Right renal pelvis (tissue), 4 donors: ENCODE measurements at places on chromosomes 3 and 15. TPM values are rescaled to one million over a fixed set of nuclear protein-coding genes. Genes with fewer than 3 reads are reported as not detected.

DNA sequence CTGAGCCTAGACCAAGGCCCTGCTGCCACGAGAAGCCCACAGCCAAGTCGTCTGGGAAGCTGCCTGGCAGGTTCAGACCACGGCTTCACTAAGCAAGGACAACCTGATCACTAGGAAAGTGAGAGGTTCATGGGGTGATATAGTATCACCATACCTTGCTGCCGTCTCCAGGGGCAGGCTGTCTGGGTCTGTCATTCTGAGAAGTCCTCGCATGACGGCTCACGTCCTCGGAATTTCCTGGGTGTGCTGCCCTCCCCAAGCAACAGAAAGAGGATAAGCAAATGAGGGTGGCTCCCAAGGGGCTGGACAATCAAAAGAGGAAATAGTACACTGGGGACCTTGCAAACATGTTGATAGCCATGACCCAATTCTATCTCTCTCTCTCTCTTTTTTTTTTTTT is 207.4 kb upstream of the IGF1R start:
- DNase-seq = no peak

Gene GOLGA8O
- polyA plus RNA-seq = not detected

Gene PPP2R3A
- 24.2 TPM for polyA plus RNA-seq

DNA sequence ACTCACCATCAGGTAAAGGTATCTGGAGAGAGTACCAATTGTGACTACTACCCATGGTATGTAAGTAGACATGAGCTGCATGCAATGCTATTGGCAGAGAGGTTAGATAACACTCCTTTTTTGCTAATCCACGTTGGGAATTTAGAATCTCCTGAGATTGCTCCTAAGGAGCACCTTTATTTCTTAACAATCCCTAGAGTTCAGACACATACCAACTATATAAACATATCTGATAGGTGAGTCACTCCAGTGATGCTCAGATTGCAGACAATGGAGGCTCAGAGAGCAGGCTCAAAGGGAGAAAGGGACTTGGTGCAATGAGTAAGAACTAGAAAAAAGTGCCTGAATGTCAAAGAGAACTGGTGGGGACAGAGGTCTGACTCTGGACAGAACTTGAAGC is 47.0 kb upstream of the LRRFIP2 start:
- no peak for DNase-seq

- no peak for DNase-seq
Measured at GRCh38 chr3:126616931-126617330, 38.0 kb downstream of the TXNRD3 start.

Gene ILDR1
- polyA plus RNA-seq = 8.7 TPM

DNA sequence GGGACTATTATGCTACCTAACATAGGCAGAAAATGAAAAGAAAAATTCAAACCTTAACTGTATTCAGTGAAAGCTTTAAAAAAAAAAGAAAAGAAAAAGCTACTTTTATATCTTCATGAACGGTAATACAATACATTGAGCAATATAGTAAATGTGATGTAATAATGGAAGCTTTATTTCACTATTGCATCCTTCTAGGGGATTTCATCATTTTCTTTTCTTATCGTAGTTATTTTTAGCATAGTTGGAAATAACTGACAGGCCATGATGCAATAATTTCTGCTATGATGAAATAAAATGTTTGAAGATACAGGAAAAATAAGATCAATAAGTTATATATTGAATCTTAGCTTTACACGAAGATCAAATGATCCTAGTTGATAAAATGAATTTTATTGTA is 40.3 kb upstream of the ZCWPW2 start:
- no peak for DNase-seq

- DNase-seq = no peak
Measured at GRCh38 chr15:93477721-93478120, 388.7 kb upstream of the RGMA start.

Gene MESP2
- 0.51 TPM for polyA plus RNA-seq

DNA sequence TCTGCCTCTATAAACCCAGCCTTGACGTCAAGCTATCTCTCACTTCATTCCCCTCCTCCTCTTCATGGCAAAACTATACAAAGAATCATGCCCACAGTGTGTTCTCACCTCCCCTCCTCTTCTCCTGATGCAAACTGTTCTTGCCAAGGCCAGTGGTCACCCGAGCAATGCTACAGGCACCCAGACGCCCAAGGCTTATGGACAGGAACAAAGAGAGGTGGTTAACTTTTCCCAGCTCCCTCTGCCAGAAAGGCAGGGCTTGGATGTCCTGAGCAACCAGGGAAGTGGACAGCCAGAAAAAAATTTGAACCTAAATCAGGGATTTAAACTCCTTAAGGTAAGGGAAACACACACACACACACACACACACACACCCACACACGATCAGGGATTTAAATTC is 5.1 kb downstream of the SLC41A3 start:
- DNase-seq = no peak

Gene NIPA2
- 70.1 TPM for polyA plus RNA-seq

GRCh38 chr3:81443457-81443782 is 318.0 kb downstream of the GBE1 start:
- DNase-seq = no peak

DNA sequence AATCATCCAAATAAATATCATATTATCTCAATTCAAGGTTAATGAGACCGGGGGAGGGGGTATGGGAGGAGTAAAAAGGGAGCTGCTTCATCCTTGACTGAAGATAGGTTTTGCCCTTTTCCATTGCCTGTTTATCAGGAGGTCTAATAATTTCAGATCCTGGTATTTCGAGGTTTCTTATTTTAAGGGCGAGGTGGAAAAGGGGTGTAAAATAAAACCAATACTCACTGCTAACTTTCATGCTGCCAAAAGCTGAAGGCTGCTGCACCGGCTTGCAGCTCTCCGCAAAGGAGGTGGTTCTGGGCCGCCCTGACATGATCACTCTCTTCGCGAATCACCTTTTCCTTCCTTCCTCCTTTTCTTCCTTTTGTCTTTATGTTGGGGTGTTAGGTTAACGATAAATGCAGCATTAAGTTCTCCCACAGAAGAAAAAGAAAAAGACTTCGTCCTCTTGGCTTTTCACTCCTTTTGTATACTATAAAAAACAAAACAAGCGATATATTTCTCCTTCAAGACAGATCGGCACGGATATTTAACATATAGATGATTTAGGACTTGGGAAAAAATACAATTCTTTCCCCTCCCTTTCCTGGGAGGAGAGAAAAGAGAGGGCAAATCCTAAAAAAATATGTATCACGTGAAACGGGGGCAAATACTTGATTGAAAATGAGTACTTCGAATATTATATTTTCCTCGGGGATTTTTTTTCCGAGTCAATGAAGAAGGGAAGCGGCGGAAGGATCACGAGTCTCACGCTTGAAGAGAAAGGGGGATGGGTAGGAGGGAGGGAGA is 932 bp downstream of the GSK3B start:
- DNase-seq = peak; percentile 82

DNA sequence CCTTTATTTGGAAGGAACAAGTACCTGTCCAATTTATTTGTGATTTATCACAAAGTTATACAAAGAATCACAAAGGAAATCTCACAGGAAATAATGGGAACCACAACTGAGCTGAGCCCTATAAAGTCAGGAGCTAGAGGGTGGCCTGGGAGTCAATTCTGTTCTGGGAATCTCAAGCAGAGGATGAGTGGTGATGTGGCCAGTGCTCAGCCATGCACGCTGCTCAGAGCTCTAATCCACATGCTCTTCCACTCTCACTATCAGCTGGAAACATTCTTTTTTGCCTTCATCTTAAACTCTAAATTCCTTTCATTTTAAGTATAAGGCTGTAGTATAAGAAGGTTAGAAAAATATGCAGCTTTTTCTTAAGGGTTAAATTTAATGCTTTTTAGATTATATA is 36.6 kb downstream of the UACA start:
- no peak for DNase-seq
